Sigmoid colon (tissue), 7 donors: ENCODE measurements at places on chromosomes 1 and 21. TPM values are rescaled to one million over a fixed set of nuclear protein-coding genes. Genes with fewer than 3 reads are reported as not detected.

GRCh38 chr1:34270181-34270580, 93.5 kb downstream of the C1orf94 start:
- no peak overlapping the region for H3K4me3 ChIP-seq
- DNase-seq: no peak
- H3K27me3 ChIP-seq: no peaks in the 10 kb centered on the region
- no peaks in the 10 kb centered on the region for H3K4me1 ChIP-seq
- no peak overlapping the region for H3K27ac ChIP-seq

- H3K4me3 ChIP-seq: no peak overlapping the region
- no peak overlapping the region for H3K27ac ChIP-seq
- no peak for DNase-seq
- no peaks in the 10 kb centered on the region for H3K27me3 ChIP-seq
- no peaks in the 10 kb centered on the region for H3K4me1 ChIP-seq
These were observed 81.2 kb upstream of the C1orf174 start for GRCh38 chr1:3981261-3981660.

Gene CSF3R
- 8.2 TPM for total RNA-seq

DNA sequence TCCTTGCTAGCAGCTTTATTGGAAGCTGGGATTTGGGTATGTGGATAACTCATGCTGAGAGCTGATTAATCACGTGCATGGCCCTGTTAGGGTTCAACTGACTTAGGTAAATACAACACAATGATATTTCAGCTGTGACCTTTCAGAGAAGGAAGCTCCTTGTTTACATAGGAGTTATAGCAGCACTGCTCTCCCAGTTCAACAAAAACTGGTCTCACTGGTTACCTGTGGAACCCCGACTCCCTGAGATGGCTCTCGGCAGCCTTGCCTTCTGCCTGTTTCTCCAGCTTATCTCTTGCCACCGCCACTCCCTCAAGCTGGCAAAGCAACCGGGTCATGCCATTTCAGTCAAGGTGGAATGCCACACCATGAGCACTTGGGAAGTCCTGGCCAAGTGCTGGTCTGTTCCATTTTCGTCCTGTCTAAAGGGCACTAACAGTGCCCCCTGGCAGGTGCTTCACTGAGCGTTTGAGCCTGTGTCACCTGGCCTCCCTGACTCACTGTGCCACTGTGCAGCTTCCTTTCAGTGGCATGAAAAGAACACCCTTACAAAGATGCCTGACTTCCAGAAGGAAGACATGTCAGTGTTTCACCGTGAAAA, 31.6 kb downstream of the DOP1B start:
- peaks cover 16% of the 10 kb centered on the region for H3K4me1 ChIP-seq
- no peak for DNase-seq
- H3K4me3 ChIP-seq: no peak overlapping the region
- no peaks in the 10 kb centered on the region for H3K36me3 ChIP-seq

GRCh38 chr1:42690477-42691156, 8.4 kb downstream of the YBX1 start:
- H3K27ac ChIP-seq: no peak overlapping the region
- H3K36me3 ChIP-seq: no peaks in the 10 kb centered on the region
- no peak overlapping the region for H3K4me3 ChIP-seq
- H3K4me1 ChIP-seq: peaks cover 66% of the 10 kb centered on the region
- no peaks in the 10 kb centered on the region for H3K27me3 ChIP-seq

Gene RPE65
- total RNA-seq: not detected

GRCh38 chr1:167137793-167138510, 44.1 kb downstream of the STYXL2 start:
- no peak for DNase-seq
- H3K27ac ChIP-seq: no peak overlapping the region
- no peaks in the 10 kb centered on the region for H3K36me3 ChIP-seq

DNA sequence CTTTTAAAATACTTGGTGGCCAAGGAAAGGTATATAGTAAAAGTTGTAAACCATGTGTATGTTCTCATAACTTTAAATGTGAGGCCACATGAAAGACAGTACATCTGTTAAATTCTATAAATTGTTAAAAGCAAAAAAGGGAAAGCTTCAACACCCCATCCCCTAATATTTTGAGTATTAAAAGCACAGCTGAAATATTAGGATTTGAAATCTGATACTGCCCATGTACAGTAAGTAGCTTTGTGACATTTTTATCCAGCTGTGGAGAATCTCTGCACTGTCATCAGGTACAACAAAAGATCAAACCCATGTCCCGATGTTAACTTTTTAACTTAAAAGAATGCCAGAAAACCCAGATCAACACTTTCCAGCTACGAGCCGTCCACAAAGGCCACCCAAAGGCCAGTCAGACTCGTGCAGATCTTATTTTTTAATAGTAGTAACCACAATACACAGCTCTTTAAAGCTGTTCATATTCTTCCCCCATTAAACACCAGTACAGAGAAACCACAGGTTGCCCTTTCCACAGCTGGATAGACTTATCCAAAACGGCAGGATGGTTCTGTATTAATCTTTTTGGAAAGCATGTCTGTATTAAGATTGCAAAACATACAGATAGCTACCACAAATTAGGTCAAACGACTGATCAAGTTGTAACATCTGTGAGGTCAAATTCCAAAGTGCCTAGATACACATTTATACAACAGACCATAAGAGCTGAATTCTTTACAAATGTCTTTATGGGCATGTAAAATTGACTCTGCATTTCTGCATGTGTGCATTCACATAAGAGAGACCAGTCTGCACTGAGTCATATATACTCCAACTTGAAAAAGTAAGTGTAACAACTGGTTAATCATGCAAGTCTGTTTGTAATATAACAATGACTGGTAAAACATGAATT, 5.2 kb downstream of the IRF2BP2 start:
- no peak for DNase-seq
- peaks cover 8% of the 10 kb centered on the region for H3K36me3 ChIP-seq
- H3K4me3 ChIP-seq: peak overlapping the region; percentile 98
- H3K27me3 ChIP-seq: no peaks in the 10 kb centered on the region
- H3K27ac ChIP-seq: peak overlapping the region; percentile 100

Gene RAP1GAP
- total RNA-seq: 0.33 TPM

Gene ALDH4A1
- 12.8 TPM for total RNA-seq

Gene FALEC
- not detected for total RNA-seq

DNA sequence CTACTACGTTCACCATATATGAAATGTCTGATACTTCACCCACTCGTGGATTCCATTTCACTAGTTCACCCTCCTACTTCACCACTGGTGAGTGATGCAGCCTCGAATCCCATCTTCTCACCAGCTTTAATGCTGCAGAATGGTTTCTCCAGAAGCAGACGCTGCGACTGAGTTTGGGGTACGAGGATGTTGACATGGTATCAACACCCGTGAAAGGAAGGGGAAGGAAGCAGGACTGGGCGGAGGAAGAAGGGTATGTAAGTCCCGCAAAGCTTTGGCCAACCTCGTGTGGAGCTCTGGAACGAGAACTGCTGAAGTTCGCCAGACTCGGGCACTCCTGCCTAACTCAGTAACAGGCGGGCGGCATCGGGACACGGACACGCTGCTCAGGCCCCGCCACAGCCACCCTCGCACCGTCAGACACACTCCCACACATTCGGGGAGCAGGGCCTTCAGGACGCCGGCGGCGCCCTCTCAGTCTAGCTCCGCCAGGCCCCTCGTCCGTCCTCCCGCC, 833 bp upstream of the DIP2A start:
- DNase-seq: peak; percentile 77
- H3K27me3 ChIP-seq: no peaks in the 10 kb centered on the region
- peak overlapping the region; percentile 92 for H3K27ac ChIP-seq
- H3K4me1 ChIP-seq: peaks cover 63% of the 10 kb centered on the region
- no peaks in the 10 kb centered on the region for H3K36me3 ChIP-seq
- H3K4me3 ChIP-seq: peak overlapping the region; percentile 98

Gene LAMTOR2
- total RNA-seq: 86.4 TPM

Gene SPATA46
- total RNA-seq: not detected

- no peaks in the 10 kb centered on the region for H3K27me3 ChIP-seq
- H3K4me1 ChIP-seq: peaks cover 5% of the 10 kb centered on the region
- no peak overlapping the region for H3K27ac ChIP-seq
- DNase-seq: no peak
- no peak overlapping the region for H3K4me3 ChIP-seq
These were observed 316.4 kb upstream of the ADGRL2 start for GRCh38 chr1:81484284-81484683.
